Astrocyte (in vitro differentiated cells and primary cell): ENCODE measurements at places on chromosomes 16 and 17. TPM values are rescaled to one million over a fixed set of nuclear protein-coding genes. Genes with fewer than 3 reads are reported as not detected.

GRCh38 chr16:8588682-8589056 lies 1.6 kb downstream of the TMEM114 start:
- no peak for DNase-seq

DNA sequence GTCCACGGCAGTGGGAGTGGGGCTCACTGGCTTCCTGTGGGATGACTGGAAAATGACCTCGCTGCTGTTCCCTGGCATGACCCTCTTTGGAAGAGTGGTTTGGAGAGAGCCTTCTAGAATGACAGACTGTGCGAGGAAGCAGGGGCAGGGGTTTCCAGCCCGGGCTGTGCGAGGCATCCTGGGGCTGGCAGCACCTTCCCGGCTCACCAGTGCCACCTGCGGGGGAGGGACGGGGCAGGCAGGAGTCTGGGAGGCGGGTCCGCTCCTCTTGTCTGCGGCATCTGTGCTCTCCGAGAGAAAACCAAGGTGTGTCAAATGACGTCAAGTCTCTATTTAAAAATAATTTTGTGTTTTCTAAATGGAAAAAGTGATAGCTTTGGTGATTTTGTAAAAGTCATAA lies 7.8 kb upstream of the RNF213 start:
- no peak for DNase-seq

GRCh38 chr17:35345445-35345925 lies 27.9 kb downstream of the SLFN11 start:
- no peak for DNase-seq

GRCh38 chr17:80243526-80244433 lies 16.9 kb upstream of the RNF213 start:
- no peak for DNase-seq

DNA sequence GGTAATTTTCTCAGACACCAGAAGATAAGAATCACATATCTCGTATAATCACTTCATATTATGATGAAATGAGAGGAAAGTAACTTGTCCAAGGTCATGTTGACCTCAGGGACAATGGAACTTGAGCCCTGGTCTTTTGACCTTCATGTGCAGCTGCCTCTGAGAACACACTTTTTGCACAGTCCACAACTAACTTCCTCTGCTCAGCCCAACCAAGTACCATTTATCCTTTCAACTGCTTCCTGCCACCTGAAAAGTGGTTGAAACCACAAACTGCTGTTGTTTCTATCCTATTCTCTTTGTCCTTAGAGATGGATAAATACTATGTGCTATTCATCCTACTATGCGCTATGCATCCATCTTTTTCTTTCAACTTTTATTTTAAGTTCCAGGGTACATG lies 2.3 kb upstream of the CCL1 start:
- no peak for DNase-seq

DNA sequence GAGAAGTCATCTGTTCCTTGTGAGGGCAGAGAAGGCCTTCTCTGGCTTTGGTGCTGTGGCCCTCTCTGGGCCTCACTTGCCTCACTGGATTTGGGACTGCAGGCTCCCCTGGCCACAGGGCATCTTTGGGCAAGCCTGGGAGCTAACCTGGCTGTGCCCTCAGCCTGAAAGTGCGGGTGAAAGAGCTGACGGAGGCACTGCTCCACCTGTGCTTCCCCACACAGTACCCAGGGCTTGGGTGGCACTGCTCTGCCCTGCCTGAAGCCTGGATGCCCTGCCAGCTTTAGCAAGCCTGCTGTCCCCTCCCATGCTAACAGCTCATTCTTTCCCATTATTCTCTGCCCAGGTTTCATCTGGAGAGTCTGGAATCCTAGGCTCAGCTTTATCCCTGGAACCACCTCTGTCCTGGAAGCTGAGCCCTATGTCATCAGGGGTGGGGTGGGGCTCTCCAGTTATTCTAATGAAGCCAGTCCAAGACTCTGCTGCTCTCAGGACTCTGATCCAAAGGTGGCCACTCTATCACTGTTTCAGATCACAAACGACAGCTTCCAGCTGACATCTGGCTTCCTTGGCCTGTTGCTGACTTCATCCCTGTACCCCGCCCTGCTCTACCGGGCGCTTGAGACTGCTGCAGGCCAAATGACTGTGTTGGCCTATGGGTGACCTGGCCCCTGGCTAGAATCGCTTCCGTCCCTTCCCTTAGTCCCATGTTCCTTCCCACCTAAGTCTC lies 29.3 kb downstream of the HIC1 start:
- DNase-seq = peak; percentile 57

- no peak for DNase-seq
Observed at GRCh38 chr17:82370471-82371332, 863 bp upstream of the UTS2R start.

GRCh38 chr16:6947291-6947690 lies 385.4 kb upstream of the RBFOX1 start:
- no peak for DNase-seq

DNA sequence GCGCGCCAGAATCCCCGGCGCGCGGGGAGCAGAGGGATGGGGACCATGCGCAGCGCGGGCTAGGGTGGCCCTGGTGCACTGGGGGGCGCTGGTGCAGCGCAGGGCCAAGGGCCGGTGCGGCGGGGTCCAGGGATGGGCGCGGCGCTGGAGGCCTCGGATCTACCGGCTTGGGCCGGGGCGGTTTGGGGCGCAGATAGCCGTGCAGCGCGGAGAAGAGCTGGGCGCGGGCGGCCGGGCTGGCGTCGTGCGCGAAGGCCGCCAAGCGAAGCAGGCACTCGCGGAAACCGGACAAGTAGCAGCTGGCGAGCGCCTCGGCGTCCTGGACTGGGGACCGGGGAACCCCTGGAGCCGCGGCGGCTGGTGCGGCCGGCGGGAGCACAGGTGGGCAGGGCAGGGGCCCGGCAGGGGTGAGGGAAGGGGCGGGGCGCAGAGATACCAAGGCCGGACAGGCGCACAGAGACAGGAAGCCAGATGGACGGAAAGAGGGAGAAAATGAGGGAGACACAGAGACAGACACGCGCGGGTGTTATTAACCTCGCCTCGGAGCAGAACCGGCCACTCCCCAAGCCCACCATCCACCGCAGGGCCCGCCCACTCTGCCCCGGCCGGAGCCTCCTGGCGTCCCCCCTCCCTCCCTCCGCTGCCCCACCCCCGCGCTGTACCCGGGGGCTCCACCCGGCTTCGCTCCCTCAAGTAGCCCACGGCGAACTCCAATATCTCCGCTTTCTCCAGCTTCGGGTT lies 2.1 kb downstream of the HES7 start:
- DNase-seq = peak; percentile 45

GRCh38 chr16:9055661-9056060 lies 35.8 kb upstream of the HAPSTR1 start:
- DNase-seq = peak; percentile 89

DNA sequence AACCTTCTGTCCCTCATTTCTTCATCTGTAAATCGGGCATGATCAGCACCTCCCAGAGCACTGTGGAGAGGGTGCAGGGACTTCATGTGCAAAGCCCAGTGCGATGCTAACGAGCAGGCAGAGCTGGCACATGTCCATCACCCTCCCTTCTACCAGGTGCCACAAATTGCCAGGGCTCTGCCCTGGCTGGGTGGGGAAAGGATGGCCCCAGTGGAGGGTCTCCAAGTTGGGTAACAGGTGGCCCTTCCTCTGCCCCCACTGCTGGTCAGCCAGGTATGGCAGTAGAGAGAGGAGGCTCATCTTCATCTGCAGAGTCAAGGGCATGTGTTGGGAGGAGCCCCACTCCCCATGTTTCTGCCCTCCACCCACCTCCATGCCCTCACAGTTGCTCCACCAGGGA lies 61.5 kb upstream of the CDH5 start:
- no peak for DNase-seq

DNA sequence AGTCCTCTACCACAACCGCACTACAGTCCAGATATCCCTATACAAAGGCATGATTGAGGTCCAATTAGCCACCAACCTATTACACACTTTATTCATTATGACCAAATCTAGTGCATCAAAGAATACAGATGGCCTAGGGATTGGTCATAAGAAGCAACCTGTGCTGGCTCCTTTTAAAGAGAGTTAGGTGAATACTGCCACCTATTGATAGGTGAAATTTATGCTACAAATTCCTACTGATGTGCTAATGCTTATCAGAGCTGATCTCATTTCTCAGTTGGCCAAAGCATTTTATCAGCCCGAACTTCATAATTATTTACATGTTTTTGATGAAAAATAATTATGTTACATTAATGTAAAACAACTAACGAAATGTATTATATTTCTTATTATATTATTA lies 166.3 kb downstream of the ANKFN1 start:
- DNase-seq = peak; percentile 55

DNA sequence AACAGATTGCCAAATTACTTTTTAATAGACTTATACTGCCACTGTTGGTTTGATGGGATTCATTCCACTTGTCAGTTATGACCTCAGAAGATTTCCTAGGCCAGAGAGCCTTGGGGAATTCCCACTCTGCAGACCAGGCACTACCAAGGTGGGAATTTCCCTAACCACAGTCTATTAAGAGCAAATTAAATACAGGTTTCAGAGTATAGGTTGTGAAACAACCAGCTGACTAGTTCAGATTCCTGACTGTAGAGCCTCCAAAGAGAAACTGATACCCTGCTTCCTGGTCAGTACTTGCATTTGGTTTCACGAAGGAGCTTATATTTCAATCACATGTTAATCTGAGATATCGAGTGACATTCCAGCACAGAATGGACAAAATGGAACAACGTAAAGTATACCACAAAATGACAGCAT lies 186.5 kb downstream of the STX8 start:
- peak; percentile 91 for DNase-seq

GRCh38 chr16:74232806-74233465 lies 63.7 kb upstream of the PSMD7 start:
- DNase-seq = no peak

- DNase-seq = no peak
Observed at GRCh38 chr17:45747911-45748310, 36.2 kb upstream of the CRHR1 start.

DNA sequence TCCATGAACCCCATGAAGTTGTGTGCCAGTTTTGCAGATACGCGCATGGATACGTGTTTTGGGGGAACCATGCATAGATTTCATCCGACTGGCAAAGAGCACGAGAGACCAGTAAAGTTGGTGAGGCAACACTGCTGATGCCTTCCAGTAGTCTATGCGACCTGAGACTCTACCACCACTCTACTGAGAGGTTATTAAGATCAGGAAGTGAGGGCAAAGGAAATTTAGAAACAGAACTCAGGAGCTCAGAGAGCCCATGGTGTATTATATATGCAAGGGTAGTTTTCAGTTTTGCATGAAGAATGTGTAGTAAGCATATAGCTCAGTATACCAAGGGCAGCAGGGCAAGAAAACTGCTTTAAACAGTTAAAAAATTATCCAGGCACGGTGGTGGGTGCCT lies 4.2 kb downstream of the SLX4 start:
- DNase-seq = no peak

GRCh38 chr17:38943607-38944006 lies 18.2 kb downstream of the LASP1NB start:
- no peak for DNase-seq

GRCh38 chr16:50879873-50880695 lies 138.2 kb downstream of the CYLD start:
- DNase-seq = no peak

DNA sequence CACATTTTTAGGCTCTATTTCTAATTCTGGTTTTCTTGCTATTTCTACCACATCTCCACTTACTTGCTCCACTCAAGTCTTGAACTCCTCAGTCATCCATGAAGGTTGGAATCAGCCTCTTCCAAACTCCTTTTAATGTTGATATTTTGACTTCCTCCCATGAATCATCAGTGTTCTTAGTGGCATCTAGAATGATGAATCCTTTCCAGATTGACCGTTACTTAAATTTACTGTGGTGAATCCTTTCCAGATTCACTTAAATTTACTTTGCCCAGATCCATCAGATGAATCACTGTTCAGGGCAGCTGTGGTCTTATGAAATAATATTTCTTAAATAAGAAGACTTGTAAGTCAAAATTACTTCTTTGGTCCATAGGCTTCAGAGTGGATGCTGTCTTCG lies 32.4 kb downstream of the CLTC start:
- DNase-seq = peak; percentile 74

DNA sequence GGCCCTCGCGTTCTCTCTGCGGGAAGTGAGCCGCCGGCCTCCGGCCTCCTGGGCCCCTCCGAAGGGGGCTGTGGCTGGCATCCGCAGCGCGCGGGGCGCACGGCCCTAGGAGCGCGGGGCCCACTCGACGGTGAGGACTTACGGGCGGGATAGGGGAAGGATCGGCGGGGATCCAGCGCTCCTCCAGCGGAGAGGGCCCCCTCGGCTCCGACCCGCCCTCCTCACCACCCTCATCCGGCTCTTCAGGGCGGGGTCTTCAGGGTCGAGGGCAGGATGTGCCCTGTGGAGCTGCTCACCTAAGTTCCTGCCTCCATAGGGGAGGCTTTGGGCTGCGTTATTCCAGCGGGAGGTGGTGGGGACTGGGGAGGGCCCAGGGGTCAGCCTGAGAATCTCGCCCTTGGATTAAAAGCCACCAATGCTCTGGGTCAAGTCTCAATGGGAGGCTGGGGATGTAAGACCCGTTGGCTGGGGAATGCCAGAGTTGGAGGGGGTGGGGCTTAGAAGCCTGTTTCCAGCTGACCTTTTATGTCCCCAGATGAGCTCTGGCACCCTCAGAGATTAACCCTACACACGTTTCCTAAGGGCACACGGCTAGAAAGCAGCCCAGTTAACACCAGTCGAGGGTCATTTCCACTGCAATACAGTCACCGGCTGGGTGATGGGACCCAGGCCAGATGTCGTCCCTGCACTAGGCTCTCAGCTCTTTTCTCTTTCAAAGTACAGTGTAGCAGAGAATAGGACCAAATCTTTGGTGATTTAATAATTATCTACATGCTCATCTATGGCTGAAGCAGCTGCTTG lies 13.4 kb downstream of the TBX2 start:
- DNase-seq = no peak

The RARA gene
- total RNA-seq = 37.6 and 38.8 TPM in 2 replicates

The STX1B gene
- total RNA-seq = 10.7 and 11.0 TPM in 2 replicates

The SYCE1L gene
- 2.0 and 5.2 TPM in 2 replicates for total RNA-seq

The DCUN1D3 gene
- 33.0 and 34.0 TPM in 2 replicates for total RNA-seq

The C1QTNF1 gene
- 1.8 and 2.2 TPM in 2 replicates for total RNA-seq

The KRTAP9-2 gene
- not detected in 2 replicates for total RNA-seq

The SLC35G6 gene
- total RNA-seq = not detected in 2 replicates
